ENCODE measurements at places on chromosomes 4 and X.

- no peak for DNase-seq
Measured at GRCh38 chr4:151862766-151863165, 102.0 kb upstream of the GATB start.

DNA sequence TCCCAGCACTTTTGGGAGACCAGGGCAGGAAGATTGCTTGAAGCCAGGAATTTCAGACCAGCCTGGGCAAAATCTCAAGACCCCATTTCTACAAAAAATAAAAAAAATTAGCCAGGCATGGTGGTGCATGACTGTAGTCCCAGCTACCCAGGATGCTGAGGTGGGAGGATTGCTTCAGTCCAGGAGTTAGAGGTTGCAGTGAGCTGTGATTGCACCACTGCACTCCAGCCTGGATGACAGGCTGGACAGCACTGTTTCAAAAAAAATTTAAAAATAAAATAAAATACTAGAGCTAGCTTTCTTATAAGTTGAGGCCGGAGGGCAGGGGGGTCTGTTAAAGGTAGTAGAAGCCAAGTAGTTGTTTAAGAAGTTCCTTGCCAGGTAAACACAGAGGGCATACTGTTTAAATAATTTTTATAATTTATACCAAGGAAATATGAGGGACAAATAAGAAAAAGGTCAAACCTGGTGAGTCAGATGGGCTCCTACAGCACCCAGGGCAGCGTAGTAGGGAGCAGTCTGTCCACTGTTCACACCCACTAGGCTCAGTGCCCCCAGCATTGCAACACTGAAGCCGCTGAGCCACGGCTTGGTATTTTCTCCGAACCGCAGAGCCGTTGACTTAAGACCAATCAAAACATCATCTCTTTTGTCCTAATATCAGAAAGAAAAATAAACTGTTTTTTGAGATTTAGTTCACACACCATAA is 17.3 kb downstream of the COQ2 start:
- no peak for DNase-seq

DNA sequence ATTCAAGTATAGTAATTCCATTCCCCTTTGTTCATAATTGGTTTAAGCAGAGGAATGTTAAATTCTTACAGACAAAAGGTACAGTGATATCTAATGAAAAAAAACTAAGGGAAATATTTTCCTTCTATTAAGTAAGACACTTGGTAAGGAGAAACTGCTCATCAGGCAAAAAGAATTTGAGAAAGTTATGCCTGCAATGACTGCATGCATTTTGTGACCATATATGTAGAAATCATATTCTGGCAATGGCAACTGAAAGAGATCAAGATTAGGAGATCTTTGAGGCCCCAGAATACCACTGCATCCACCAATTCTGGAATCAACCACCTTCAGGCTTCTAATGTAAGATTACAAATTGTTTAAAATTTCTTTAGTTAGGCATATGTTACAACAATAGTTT is 364.8 kb downstream of the PCDH10 start:
- DNase-seq: no peak

- no peak for DNase-seq
Measured at GRCh38 chr4:132557660-132558059, 591.4 kb upstream of the PCDH10 start.

GRCh38 chrX:11064851-11065600 is 46.1 kb upstream of the HCCS start:
- no peak for DNase-seq

DNA sequence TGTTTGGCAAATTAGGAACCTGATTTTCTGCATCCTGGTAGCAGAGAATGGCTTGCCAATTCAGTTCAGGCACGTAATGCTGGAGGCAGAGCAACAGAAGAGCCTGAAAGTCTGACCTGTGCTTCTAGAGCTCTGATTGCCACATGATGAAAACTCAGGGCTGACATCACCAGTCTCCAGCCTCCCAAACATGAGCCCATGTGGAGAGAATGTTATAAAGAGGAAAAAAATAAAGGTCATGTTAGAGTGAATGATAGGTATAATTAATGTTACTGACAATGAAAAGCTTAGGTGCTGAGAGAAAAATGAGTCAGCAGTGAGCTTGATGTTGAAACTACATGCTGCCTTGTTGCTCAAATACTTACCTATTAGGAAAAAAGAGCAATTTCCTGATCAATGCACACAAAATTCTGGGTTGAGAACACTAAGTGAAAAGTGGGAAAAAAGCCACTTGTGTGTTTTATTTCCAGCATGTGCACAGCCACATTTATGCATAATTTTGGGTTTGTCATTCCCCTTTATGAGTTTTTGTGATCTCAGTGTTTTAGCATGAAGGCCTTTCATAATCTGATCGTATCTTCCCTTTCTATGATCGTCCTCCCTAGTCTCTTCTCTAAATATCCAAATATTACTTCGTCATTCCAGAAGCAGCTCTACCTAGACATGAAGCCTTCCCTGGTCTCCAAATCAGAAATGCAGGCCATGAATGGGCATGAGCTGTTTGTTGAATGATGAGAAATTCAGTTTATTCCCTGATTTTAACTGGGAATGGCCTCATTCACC is 113.3 kb upstream of the CPEB2 start:
- DNase-seq: no peak

GRCh38 chr4:7418131-7418943 is 16.4 kb downstream of the PSAPL1 start:
- no peak for DNase-seq

DNA sequence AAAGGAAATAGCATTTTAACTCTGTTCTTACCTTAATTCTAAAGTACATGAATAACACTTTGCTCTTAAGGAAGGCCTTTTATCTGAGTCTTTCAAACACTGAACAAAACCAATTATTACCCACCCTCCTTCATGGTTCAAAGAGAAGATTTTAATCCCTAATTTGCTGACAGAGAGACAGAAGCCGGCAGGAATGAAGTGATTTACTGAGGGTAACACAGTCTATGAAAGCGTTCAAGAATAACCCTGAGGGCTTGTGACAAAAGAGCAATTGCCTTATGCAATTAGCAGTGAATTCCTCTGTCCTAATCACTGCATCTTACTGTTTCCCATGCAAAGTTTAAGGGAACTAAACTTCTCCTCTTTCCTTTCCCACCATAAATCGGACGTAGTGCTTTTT is 144.1 kb downstream of the PACRGL start:
- no peak for DNase-seq

- DNase-seq: no peak
Measured at GRCh38 chr4:56229947-56230346, 157.3 kb downstream of the AASDH start.

DNA sequence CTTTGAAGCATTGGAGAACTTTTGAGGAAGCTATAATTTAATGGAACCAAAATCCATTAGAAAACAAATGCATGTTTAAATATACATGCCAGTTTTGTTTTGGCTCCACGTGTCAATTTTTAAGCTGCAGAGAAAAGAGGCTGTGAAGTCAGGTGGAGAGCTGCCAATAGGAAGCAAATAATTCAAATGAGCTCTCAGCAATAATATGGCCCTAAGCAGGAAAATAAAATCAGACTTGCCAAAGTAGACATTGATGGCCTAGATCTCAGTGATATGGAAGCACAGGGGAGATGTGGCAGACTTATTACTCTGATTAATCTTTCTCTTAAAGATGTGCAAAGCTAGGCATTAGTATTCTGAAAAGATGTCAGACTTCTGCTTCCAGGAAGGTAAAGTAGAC is 769.8 kb upstream of the NDST4 start:
- no peak for DNase-seq

DNA sequence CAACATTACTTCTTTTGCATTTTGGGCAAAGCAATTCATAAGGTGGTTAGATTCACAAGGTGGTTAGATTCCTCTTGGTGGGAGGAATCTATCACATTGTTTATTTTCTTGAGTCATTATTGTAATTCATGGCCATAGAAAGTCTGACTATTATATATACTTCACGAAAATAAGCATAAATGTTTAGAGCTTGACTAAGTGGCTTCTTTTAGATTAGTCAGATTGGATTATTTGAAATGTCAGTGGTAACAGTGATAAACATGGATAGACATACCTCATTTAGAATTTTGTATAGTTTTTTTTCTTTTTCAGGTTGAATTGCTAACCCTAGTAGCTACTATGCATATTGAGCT is 24.9 kb upstream of the DYNLT3 start:
- DNase-seq: no peak

- no peak for DNase-seq
Measured at GRCh38 chr4:687971-688853, 739 bp downstream of the SLC49A3 start.

DNA sequence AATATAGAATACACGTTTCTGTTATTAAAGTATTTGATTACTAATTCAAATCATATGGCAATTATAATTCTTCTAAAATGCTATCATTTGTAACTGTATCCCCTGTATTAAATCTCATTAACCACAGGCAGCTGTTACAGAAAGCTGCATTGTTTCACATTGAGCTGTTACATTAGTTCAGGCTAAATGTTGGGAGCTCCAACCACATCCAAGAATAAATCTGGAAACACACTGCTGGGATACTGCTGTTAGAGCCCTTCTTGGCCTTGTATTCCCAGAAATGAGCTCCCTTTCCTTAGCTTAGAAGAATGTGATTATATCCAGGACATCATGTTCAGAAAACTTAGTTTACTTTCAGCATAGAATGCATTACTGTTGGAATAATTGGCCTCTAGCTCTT is 48.2 kb downstream of the GUCY1B1 start:
- no peak for DNase-seq

- DNase-seq: no peak
Measured at GRCh38 chrX:49202022-49202421, 2.0 kb upstream of the SYP start.

DNA sequence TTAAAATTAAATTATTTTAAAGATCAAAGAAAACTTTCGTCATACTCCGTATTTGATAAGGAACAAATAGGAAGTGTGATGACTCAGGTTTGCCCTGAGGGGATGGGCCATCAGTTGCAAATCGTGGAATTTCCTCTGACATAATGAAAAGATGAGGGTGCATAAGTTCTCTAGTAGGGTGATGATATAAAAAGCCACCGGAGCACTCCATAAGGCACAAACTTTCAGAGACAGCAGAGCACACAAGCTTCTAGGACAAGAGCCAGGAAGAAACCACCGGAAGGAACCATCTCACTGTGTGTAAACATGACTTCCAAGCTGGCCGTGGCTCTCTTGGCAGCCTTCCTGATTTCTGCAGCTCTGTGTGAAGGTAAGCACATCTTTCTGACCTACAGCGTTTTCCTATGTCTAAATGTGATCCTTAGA is at the start of gene CXCL8:
CXCL8 (plus strand) TSS at position 217 of the 426 bp plus-strand sequence; CDS start at position 307, 90 bp downstream.
- no peak for DNase-seq

DNA sequence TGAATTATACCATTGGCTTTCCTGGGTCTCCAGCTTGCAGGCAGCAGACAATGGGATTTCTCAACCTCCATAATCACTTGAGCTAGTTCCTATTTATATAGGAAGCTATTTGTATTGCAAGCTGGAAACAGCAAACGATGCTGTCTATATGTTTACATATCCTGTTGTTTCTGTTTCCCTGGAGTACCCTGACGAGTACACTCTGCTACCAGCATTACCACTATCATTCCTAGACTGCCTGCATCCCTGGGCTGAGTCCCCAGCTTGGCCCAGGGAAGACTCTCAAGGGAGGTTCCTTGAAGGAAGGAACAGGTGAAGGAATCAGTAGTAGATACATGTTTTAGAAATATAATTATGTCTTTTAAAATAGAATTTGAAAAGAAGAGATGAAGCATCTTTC is 81.4 kb downstream of the EVC2 start:
- DNase-seq: no peak

- no peak for DNase-seq
Measured at GRCh38 chr4:147332091-147332490, 148.8 kb upstream of the EDNRA start.

DNA sequence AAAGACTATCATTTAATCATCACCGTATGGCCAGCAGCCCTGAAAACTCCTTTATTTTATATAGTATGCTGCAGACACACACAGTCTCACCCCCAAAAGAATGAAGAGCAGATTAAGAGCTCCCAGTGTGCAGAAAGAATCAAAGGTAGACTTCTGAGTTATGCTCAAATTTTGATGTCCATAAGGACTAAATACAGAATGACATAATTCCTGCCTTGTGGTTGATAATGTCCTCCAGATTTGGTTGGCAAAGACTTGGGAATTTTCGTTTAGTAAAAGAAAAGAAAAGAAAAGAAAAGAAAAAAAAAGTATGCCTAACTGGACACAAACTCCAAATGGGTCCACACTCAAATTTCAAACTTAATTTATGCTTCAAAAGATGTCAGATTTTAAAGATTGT is 118.1 kb upstream of the PLAC1 start:
- DNase-seq: no peak

GRCh38 chrX:55924574-55924973 is 207.0 kb downstream of the RRAGB start:
- DNase-seq: no peak

DNA sequence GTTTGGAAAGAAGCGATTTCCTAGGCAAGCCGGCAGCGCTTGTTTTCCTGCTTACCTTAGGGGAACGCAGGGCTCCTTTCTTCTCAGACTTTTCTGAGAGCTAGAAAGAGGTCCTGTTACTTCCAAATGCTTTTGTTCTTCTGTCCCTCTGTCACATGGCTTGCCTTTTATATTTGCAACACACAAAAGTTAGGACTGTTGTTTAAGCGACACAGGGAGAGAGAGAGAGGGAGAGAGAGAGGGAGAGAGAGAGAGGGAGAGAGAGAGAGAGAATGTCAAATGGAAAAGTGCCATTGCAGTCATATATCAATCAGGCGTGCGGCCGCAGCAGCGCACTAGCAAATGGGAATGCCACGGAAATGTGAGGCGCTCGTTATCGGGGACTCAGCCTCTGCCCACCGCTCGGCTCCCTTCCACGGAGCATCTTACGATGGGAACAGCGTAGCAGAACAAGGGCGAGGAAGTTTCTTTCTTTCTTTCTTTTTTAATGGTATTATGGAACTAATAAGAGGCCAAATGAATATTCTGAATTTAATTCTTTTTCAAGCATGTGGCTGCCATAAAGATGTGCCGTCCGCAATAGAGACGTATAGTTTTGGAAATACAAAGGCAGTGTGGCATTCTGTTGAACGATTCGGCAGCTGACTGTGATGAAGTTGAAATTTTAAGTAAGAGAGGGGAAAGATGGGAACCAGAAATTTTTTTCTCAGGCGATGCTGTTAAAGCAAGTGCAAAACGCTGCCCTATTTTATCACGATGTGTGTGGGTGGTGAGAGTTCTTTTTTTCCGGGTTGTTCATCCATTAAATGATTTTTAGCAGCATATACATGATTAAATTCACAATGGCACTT is at the start of gene NDP:
NDP (minus strand) TSS at position 142 of the 851 bp plus-strand sequence. CDS start 14,745 bp downstream, outside the sequence.
- DNase-seq: no peak
